ENCODE measurements at places on chromosomes 2 and 18.

DNA sequence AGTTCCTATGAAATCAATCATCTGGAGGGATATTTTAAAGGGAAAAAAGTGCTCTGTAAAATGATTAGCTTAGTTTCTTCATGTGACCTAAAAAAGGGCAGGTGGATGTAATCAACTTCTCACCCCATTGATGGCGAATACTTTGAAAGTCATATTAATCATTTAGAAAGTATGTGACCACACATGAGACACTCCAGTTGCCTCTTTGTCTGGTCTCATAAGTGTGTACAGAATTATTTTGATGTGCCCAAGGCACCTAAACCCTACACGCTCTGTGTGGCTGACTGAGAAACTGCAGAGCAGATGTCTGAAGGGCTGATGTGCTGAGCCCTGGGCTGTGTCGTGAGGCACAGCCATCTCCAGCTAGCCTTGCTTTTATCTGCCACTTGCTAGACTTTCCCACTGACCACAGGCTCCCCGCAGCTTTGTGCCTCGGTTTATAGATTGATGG lies 26.9 kb downstream of the SGPP2 start:
- no peak for DNase-seq

- no peak for DNase-seq
Measured at GRCh38 chr2:26522751-26523171, 44.8 kb upstream of the OTOF start.

- DNase-seq = no peak
Measured at GRCh38 chr18:58819051-58819450, 45.6 kb upstream of the ZNF532 start.

DNA sequence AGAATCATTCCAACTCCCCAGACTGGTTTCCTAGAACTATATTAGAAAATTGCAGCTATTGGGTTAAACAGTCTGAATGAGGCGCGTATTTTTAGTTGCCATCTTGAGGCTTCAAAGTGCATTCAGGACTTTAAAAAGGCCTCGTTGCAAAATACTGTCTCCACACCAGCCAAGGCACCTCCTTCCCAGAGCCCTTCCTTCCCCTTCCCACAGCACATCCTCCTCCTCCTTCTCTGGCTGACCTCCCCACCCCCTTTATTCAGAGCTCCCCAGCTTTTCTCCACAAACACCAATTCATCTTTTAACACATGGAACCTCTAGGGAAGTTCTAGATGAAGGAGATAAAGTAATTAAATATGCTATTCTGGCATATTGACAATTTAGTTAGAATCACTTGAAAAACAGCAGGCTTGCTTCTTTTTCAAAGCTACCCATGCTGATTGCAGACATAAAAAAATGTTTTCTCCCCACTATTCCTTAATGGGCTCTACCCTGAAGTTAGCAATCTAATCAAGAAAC lies 90.3 kb downstream of the RTP5 start:
- DNase-seq = no peak

DNA sequence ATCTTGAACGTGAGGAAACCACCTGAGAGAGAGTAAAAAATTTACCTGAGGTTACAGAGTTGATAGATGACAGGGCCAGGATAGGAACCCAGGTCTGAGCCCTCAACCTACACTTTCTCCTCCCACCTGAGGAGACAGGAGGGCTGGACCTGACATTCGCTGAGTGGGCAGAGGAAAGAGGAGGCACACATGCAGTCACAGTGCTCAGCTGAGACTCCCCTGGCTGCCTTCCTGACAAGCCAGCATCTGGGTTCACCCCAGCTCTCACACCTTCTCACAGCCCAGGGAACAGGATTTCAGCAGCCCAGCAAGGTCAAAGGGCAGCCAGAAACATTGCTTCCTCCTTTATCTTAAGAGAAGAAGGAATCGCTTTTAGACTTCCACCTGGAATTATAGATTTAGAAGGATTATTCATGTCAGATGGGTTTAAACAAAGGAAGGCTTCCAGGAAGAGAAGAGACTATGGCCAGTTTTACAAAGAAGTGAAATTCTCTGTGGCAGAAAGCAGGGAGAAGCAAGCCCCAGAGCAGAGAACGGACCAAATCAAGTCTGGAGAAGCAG lies 18.1 kb upstream of the PKDCC start:
- DNase-seq = no peak

DNA sequence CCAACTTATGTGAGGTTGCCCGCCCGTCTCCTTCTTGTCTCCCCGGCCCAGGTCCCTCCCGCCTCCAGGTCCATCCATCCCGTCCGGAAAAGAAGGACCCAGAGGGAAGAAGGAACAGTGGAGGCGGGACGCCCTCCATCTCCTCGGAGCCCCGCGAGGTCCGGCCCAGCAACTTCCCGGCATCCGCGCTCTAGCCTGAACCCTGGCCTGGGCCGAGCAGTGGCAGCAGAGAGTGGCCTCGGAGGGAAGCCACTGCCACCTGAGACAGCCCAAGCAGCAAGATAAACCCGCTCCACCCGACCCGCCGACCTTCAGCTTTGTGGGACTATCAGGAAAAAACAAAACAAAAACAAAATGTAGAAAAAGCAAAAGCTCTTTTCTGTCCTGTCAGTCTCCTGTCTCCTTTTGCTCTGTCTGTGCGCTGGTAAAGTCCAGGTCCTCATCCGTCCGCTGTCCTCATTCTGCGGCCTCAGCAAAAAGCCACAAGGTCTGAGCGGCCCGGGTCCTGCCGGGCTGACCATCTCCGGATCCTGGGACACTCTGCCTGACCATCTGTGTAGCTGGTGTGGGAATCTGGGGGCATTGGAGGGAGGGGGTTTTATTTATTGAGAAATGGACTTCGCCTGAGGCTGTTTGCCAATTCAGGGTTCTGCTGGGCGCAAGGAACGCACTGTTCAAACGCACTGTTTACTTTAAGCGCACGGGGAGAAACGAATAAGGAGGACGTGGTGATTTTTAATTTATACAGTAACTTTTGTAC lies 3.1 kb downstream of the DLX1 start:
- DNase-seq = no peak

DNA sequence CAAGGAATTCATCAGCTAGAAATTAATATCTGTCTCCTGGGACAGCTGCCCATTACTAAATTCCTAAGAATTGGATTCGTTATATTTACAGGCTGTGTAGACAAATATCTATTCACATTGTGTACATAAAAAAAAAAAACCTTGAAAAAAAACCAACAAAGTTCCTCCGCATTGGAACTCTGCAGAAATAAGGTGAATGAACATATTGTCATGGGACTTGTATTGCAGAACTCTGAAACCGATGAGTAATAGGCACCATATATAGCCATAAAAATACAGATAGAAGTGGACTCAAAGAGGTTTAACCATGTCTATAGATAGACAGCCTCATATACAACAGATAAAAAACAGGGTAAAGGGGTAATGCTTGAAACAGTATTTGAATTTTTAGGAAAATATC lies 909.9 kb upstream of the CHAC2 start:
- no peak for DNase-seq

DNA sequence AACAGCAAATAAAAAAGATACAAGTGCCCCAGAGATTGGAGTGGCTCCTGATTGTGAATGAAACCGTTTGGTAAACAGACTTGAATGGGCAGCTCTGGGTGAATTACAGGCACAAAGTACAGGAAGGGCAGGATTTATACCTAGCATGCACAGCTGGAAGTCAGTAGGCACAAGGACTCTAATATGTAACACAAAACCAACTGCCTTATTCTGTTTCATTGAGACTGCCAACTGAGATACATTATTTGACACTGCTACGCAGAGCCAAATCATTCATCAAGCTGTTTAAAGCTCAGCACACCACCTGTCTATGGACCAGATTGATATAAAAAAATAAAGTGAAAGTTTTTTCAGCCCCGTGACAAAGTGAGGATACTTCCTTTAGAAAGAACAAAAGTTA lies 541.2 kb downstream of the NUP35 start:
- no peak for DNase-seq

DNA sequence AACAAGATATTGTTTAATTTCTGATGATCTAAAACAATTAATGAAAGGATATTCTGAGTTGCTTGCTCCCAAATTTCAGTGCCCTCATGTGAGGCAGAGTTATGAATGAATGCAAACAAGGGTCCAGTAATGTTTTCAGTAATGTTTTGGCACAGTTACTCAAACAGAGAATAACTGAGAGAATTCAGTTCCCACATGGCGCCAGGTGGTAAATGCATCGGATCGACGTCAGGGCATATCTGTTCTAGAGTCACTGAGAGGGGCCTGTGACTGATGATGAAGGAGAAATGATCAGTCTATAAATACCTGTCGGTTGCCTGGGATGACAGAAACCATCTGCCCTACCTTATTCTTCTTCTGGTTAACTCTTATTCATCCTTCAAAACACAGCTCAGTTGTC lies 81.4 kb downstream of the KCNS3 start:
- DNase-seq = no peak

DNA sequence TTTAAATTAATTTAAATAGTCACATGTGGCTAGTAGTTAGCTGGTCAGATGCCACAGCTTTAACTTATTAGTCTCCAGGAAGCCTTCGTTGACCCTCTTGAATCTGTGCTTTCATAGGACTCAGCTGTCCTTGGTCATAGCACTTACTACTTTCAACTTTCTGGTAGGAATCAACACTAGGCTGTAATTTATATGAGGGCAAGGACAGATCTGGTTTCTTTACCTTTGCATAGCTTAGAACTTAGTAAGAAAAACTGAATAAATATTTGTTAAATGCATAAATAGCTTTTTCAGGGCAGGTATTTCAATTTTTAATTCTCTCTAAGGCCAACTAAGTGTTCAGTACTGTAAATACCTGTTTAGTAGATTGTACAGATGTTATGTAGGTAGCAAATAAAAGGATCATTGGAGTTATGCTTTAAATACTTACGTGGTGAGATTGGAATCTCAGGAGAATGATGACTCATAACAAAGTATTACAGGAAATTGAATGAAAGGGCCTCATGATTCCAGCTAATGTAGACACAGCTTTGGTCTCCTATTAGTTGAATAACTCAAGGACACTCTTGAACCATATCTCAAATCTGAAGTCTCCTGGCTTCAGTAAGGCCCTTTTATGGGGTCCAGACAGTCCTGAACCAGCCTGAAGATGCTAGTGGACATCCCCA lies 2.6 kb downstream of the CLIP4 start:
- no peak for DNase-seq

GRCh38 chr18:74534981-74535649 lies 815 bp downstream of the CNDP1 start:
- no peak for DNase-seq

DNA sequence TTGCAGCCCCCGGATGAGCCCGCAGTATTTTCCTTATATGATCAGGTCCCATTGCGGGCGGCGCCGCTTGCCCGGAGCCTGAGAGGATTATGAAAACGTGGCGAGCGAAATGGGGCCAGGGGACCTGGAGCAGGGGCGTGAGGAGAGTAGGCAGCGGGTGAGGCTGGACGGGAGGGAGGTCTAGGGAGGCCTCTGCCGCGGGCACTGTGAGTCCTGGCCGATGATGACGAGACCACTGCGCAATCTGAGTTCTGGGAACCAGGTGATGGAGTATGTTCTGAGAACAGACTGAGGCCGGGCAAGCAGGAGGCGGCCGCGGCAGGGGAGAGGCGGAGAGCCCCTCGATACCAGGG lies 790 bp upstream of the ACAA2 start:
- peak; percentile 46 for DNase-seq

- no peak for DNase-seq
Measured at GRCh38 chr2:132929786-132930185, 259.8 kb upstream of the LYPD1 start.

DNA sequence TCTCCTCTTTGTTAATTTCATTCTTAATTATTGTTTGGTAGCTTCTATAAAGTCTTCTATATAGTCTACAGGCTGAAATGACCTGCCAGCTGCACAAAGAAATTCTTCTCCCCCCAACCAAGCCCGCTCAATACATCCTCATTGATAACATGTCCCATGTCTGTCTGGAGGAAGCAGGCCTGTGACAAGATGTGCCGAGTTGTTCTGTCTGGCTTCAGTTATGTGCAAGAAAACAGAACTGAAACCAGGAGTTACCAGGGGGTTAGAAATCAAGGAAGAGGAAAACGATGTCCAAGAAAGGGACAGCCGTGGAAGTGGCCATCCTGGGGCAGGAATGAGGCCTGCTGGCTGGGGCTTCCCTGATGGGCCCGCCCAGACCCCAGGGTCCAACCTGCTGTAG lies 57.6 kb downstream of the MTCL1 start:
- DNase-seq = no peak

All from endothelial cell (in vitro differentiated cells).